Activated effector memory CD4-positive, alpha-beta T cell treated with Interleukin-2 at 50 U/mL for 16 hours (primary cell): ENCODE measurements at places on chromosomes 4 and X.

DNA sequence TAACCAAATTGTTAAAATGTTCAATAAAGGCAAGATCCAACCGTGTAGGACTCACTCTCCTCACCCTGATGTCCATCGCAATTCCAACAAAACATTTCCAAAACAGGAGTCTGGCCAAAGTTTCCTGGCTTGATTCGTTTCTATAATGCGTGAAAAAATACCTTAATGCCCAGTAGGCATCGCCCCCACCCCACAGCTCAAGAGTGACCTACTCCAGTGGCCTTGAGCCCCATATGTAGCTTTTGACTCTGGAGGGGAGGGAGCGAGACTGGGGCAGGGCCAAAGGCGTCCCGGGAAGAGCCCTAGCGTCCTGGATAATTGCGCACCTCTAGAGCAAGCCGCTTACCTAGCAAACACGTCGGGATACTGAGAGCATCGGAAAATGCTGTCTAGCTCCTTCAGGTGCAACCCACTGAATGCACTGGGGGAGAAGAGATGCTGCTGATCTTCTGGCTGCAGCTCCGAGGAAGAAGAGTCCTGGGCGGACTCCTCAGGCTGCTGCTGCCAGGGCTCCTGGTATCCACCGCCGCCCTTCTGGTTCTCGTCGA is 55.6 kb upstream of the NKAP start:
- no peak for DNase-seq

DNA sequence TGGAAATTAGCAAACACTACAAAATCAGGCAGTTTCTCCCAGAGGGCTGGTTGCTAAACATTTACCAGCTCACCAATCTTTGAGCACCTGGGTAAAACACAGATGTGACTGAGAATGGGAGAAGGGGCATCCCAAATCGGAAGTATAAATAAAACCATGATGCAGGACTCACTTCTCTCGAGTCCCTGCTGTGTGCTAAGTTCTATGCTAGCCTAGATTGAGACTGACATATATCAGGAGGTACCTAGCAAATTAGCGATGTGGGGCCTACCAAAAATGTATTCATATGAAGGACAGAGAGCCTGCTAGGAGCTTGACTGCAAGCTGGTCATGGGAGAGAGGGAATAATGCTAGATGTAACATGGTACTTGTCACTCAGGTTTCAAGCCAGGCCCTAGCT is 171.9 kb upstream of the PGRMC2 start:
- no peak for DNase-seq

DNA sequence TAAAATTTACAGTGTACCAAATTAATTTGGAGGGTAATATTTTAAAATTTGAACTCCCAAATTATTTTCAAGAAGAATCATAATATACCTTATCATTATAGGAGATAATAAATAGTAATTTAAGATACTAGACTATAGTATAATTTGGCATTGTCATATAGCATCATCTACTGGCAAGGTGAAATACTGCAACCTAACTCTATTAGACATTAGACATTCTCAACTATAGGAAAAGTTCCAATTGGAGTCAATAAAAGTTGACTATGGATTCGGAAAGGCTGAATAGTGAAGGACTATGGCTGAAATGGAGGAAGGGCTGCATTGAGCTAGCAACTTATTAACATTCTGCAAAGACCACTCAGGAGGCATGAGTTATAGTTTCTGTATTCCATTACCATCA is 113.0 kb downstream of the PRDM5 start:
- no peak for DNase-seq

- DNase-seq, result no peak
These were observed 381 bp downstream of the TXK start for GRCh38 chr4:48133669-48134068.

- no peak for DNase-seq
These were observed 44.8 kb downstream of the SMARCA5 start for GRCh38 chr4:143558286-143558685.

GRCh38 chr4:67929426-67929825 is 33.9 kb downstream of the TMPRSS11A start:
- no peak for DNase-seq

GRCh38 chr4:77893451-77893850 is 30.8 kb downstream of the MRPL1 start:
- no peak for DNase-seq

GRCh38 chr4:39548425-39549067 is 21.3 kb upstream of the UGDH start:
- DNase-seq, result no peak

GRCh38 chrX:2711441-2711840 is 20.3 kb downstream of the CD99 start:
- DNase-seq, result no peak

GRCh38 chr4:101156619-101157310 is 190.6 kb downstream of the PPP3CA start:
- DNase-seq, result no peak

GRCh38 chr4:37138789-37139188 is 105.8 kb upstream of the NWD2 start:
- no peak for DNase-seq

DNA sequence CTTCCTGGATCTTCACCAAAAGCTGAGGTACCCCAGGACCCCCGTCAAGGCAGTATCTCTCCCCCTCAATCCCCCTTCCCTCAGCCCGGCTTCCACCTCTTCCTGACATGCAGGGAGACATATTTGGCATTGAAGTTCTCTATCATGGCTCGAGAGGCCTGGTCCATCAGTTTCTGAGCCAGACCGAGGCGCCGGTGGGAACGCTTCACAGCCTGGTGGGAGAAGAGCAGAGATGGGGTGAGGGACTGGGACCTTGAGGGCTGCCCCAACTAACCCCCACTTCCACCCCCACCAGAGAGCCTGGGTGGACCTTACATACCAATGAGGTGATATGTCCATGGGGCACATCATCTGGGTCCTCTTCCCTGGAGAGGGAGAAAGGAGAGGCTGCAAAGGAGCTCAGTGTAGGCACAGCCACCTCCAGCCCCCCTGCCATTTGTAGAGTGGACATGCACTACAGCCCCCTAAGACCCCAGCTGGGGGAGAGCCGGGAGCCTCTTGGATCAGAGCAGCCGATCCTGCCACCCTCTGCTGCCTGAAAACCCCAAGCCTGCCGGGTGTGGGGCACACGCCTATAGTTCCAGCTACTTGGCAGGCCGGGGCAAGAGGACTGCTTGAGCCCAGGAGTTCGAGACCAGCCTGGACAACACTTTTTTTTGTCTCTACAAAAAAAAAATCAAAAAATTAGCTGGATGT is 2.5 kb downstream of the NAA10 start:
- no peak for DNase-seq

- no peak for DNase-seq
These were observed 550.5 kb upstream of the SMIM31 start for GRCh38 chr4:164203476-164203875.

DNA sequence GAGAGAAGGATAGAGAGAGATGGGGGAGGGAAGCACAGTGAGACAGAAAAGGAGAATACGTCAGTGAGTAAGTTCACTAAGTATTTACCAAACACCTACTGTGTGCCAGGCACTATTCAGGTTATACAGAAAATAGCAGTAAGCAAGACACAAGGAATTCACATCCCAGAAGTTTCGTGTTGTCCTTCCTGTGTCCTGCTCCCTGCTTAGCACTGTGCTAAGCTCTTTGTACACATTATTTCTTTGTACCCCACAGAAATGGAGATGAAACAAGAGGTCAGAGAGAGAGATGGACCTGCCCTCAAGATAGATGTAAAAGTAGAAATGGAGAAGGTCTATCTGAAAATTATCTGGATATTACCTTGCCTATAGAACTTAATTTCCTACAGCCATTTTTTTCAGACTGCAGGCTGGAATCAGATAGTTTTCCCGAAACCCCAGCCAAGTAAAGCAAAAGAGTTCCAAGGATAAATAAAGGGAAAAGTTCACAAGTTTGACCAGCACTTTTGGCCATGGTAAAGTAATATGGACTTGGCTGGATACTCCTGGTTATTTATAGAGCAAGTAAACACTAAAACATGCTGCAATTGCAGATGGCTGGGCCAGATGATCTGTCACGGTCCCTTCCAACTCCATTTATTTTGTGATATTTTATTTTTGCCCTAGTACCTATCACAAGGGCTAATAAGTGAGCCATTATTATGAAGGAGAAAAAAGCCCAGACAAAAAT is 353.7 kb upstream of the SLC7A11 start:
- no peak for DNase-seq

DNA sequence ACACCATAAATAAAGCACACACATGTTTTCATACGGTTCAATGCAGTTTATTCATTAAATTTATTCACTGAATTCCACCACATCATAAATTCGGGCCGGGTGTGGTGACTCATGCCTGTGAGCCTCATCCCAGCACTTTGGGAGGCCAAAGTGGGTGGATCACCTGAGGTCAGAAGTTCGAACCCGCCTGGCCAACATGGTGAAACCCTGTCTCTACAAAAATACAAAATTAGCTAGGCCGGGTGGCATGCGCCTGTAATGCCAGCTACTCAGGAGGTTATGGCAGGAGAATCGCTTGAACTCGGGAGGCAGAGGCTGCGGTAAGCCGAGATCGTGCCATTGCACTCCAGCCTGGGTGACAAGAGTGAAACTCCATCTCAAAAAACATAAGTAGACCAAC is 131.6 kb downstream of the PDS5A start:
- no peak for DNase-seq

DNA sequence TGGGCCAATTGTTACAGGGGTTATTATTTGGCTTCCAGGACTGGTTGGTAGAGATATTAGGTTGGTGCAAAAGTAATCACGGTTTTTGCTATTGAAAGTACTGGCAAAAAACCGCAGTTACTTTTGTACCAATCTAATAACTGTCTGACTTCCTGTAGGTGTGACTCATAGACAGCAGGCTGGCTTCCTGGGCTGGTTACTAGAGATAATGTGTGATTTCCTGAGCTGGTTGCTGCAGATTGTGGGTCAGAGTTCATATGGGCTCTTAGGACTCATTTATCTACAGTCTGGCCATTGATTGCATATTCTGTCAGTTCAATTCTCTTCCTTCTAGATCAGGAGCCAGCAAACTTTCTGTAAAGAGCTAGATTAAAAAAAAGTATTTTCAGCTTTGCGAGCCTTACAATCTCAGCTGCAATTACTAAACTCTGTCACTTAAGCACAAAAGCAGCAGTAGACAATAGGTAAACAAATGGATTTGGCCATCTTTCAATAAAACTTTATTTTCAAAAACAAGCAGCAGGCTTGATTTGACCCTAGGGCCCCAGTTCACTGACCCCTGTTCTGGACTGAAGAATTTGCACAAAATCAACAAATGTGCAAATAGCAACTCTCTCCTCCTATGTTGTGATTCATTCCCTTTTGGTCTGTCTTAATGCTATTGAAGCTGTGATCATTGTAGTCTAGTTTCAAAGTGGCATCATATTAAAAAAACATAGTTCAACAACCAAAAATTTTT is 50.8 kb upstream of the BOD1L1 start:
- no peak for DNase-seq

DNA sequence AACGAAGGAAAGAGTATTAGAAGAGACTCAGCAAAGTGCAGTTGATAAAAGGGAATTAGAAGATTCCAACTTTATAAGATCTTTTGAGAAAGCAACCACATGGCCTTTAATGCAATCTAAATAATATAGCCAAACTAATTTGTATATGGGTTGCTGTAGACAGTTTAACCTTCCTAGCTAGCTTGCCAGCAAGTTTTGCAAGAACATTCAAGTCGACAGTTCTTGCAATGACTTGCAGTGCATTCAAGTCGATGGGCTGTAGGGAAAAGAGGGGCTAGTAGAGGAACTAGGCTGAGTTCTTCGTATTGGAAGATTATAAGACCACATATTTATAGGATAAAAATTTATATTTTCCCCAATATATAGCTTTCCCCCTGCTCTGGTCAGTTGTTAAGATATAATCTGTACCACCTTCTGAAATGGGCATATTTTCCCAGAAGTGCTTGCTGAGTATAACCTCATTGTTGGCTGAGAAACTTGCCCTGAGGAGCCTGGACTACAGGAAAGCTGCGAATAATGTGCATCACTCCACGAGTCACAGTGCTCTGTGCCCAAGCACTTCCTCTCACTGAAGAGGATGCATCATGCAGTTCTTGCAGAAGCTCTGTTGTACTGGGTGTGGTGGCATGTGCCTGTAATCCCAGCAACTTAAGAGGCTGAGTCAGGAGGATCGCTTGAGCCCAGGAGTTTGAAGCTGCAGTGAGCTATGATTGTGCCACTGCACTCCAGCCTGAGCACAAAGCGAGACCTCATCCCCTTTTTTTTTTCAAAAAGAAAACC is 56.7 kb downstream of the DOCK11 start:
- DNase-seq, result no peak

DNA sequence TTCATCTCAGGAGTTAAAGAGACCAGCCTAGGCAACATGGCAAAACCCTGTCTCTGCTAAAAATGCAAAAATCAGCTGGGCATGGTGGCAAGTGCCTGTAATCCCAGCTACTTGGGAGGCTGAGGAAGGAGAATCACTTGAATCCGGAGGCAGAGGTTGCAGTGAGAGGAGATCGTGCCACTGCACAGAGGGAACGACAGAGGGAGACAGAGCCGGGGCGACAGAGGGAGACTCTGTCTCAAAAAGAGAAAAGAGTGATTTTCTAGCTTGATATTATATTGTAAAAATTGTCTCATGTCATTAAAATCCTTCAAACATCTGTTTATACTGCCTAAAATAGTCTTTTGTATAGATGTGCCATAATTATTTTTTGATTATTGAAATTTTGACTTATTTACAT is 225.4 kb upstream of the AGA start:
- no peak for DNase-seq

DNA sequence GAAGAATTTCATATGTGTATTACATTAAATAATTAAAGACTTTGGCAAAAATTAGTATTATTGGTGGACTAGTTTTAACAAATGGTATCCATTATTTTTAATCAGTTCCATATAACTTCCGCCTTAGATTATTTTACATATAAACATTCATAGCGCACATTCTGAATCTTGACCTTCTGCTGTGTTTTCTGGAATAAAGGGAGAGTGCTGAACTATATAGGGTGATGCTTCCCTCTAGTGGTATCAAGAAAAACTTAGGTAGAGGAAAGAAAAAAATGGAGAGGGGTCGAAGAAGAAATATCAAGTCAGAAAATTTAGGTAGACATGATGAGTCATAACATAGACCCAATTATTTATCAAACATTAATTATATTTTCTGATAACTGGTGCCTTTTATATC is 155.6 kb upstream of the PACRGL start:
- DNase-seq, result no peak

DNA sequence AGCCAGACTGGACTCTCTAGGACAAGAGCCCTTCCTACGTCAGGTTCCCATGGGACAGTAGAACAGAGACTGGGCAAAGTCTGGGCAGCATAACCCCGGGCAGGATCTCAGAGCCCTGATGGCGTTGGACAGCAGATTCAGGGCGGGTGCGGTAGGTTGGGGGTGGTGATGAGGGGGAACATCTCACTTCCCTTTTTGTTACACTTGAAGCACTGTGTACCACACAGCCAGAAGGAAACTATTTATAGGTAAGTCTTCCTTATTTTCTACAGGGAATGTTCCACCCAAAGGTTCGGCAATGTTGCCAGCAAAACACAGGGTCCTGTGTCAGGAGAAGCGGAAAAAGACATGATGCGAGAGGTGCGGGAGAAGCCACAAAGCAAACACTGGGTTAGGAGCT is 54.3 kb downstream of the TSC22D3 start:
- no peak for DNase-seq

DNA sequence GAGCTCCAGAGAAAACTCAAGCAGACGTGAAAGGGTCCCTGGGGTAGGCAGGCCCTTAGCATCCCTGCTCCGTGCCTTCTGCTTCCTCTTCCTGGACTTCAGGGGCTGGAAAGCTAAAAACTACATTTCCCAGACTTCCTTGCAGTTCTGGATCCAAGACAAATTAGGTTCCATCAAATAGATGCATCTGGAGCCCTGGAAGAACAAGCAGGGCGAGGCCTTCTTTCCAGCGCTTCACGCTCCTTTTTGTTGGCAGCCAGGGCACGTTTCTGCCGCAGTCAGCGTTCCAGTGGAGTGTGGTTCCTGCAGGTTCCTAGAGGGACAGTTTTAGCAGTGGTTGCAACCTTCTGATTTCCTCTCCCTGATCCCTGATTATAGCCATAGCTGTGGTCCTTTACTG is 53.6 kb upstream of the MSX1 start:
- no peak for DNase-seq
